ENCODE measurements at places on chromosomes 6 and 20.

- DNase-seq: no peak
Observed at GRCh38 chr20:55375920-55376319, 629.4 kb downstream of the CBLN4 start.

GRCh38 chr6:111995404-111995803, 58.5 kb upstream of the CCN6 start:
- no peak for DNase-seq

DNA sequence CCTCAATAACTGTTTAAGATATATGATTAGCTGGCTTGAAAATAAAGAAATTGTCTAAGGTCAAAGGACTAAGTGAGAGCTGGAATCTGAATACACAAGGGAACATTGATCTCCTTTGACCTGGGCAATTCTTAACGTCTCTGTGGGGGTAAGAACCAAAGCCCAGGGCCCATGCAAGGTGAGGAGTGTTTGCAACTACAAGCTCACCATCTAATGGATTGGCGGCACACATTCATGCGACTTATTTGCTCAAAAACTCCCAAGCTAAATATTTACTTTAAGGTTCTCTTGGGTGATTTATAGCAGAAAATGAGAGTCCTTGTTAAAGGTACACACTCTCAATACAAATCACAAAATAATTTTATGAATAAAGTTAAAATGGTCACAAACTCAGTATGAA, 392.0 kb upstream of the FLRT3 start:
- DNase-seq: no peak

GRCh38 chr6:109296971-109297372, 85.3 kb downstream of the CD164 start:
- no peak for DNase-seq

DNA sequence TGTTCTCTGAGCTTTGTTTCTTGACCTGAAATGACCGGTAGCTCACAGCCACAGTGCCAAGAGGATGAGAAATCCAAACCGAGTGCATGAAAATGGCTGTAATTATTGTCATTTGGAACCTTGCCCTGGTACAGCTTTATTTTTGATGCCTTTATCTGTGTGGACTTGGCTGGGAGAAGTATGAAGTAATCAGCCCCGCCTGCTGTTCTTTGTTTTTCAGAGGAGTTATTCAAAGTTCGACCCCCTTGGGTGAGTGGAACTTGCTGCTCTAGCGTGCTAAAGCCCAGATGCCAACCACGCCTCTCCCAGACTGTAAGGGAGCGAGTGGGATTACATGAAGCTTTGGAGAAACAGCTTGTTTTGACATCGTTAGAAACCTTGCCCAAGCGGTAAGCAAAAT, 48.3 kb downstream of the ECT2L start:
- no peak for DNase-seq

DNA sequence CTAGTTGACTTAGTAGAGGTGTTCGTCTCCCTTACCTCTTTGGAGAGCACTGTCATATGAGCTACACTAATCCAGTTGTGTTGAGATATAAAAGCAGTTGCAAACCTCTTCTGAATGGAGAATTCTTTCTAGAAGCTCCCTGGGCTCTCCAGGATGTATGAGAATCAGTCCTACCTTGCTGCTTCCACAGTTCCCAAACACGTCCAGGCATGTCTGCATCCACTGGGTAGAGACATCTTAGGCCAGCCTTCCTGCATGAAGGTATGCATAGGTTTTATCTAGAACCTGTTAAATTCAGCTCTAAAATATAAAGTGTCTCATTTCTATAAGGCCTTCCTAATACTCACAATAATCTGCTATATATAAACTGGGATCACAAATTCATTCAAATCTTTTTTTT, 297.7 kb downstream of the CDC5L start:
- no peak for DNase-seq

GRCh38 chr6:167044696-167045095, 45.5 kb downstream of the CEP43 start:
- no peak for DNase-seq

DNA sequence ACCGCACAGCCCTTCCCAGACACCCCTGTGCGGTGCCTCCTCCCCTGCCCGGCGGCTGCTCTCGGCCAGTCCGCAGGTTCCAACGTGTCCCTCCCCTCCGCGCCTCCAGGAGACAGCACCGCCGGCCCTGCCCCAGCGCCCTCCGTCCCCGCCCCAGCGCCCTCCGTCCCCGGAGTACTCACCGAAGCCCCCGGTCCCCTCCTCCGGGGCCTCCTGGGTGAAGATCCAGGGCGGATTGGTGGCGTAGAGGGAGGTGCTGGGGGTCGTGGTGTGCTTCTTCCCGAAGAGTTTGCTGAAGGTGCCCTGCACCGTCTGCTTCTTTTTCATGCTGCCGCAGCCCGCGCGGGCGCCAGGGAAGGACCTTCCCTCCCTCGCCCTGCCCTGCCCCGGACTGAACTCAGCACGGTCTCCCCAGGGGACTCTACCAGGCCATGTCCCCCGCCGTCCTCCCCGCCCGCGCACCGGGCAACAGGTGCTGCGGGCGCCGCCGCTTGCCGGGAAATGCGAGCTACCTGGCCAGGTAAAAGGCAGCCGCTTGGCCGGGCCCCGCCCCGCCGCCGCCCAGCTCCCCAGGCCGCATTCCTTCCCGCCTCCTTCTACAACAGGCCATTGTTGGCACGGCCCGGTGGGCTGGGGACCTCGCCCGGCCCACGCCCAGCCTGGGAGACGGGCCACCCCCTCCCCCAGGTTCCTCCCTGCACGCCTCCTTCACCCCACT, at the start of gene C6orf132:
C6orf132 (minus strand) TSS at position 503 of the 718 bp plus-strand sequence; CDS start at position 327, 176 bp downstream.
- DNase-seq: peak; percentile 2

DNA sequence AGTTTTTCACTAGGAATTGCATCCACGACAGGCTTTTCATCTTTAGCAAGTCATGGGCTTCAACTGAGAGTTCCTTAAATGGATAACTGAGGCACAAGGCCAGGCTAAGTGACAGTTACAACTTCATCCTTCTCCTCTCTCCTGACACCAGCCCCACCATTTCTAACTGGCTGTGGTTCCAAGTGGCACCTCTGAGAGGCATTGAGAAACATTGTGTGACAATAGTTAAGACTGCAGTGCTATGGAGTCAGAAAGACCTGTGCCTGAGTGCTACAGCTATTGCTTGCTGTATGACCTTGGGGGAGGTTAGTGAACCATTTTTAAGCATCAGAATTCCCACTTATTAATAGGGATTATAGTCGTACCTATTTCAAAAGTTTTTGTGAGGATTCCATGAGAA, 26.2 kb upstream of the MLIP start:
- DNase-seq: no peak

DNA sequence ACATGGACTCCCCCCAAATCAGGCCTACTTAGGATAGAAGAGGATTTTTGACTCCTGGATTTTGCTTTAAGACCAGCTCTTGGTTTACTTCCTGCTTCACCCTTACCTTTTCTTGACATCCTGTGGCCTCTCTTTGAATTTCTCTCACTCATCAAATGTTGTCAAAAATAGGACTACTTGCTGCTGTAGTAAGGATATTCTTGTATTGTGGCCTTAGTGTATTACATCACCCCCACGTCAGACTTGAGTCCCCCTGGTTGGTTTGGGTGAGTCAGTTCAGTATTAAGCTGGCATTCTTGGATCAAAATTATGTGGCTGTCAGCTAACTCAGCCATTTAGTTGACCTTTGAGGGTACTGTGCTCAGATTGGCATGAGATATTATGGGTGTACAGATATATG, 1.1 kb downstream of the TPX2 start:
- DNase-seq: no peak

DNA sequence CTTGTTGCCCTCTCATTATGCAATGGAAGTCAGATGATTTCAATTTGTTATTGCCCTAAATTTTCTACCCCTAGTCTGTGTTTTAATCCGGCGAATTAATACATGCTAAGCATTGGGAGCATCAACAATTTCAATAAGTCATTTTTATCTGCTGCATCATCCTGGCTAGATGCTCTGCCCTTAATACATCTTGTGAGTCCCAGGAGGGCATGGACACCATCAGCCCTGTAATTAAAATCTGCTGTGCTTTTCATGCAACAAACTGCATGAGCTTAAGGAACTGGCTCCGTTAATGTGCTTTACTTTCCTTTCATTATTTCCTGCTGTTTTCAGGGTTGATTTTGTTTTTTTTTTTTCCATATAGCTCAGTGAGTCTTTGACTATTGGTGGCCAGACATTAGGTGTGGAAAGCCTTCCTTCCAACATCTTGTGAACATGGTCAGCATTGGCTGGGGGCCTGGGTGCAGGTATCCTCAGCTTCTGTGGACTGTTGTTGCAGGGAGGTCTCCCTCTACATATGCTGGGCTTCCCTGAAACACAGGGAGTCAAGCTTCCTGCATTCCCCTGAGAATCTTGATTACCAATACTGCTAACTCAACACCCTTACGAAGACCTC, 8.5 kb upstream of the PBOV1 start:
- DNase-seq: no peak

- no peak for DNase-seq
Observed at GRCh38 chr20:20368418-20369249, 730 bp downstream of the INSM1 start.

DNA sequence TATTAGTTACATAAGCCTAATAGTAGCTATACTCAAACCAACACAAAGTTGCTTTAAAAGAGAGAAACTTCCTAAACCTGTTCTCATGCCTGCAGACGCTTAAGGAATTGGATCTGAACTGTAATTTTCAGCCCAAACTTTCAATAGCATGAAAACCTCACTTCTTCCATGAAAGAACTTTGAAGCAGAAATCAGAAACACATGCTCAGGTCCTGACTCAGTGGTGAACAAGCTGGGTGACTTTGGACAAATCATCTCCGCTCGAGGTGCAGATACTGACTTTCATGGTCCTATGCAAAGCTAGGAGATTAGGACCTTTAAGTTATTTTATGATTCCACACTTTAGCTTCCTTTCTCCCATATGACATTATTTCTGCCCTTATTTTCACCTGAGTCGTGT, 36.5 kb downstream of the NOX3 start:
- no peak for DNase-seq

GRCh38 chr20:51284176-51284575, 258.3 kb downstream of the NFATC2 start:
- no peak for DNase-seq

DNA sequence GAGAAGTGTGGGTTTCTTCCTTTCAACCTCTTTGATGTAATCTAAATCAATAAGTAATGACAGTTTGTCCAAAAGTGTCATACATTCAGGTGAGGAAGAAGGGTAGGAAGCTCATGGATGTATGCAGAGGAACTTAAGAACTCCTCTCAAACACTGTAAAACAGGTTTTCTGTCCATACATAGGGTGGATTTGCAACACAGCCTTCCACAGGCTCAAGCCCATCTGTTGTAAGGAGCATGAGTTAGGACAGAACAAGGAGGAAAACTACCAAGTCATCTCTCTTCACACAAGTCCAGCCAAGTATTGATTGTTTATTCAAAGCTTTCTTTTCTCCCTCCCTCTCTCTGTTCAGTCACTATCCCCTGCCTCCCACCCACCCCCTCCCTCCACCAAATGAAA, 49.0 kb upstream of the CDYL start:
- DNase-seq: no peak

DNA sequence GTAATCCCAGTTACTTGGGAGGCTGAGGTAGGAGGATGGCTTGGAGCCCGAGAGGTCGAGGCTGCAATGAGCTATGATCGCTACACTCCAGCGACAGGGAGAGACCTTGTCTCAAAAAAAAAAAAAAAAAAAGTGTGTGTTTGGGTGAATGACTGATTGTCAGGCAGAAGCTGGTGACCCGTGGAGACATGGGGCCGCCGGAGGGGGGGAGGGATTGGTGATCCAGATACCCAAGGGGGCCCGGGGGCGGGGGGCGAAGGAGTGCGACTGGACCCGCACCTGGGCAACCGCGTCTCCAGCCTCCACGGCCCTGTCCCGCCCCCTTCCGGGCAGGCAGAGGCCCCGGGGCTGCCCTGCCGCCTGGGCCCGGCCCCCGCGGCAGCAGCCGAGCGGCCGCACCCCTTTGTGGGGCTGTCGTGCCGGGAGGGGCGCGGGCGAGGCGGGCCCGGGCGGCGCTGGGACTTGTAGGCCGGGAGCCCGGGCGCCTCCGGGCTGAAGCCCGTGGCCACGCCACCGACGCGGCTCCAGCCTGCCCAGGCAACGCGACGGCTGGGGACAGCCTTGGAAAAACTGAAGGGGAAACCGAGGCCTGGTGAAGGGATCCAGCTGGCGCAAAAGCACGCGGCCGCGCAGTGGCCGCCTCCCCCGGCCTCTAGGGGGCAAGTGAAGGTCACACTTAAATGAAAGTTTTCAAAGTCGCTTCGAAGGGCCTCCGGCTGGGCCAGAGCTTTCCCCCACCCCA, 2.1 kb upstream of the RBM38 start:
- DNase-seq: no peak

DNA sequence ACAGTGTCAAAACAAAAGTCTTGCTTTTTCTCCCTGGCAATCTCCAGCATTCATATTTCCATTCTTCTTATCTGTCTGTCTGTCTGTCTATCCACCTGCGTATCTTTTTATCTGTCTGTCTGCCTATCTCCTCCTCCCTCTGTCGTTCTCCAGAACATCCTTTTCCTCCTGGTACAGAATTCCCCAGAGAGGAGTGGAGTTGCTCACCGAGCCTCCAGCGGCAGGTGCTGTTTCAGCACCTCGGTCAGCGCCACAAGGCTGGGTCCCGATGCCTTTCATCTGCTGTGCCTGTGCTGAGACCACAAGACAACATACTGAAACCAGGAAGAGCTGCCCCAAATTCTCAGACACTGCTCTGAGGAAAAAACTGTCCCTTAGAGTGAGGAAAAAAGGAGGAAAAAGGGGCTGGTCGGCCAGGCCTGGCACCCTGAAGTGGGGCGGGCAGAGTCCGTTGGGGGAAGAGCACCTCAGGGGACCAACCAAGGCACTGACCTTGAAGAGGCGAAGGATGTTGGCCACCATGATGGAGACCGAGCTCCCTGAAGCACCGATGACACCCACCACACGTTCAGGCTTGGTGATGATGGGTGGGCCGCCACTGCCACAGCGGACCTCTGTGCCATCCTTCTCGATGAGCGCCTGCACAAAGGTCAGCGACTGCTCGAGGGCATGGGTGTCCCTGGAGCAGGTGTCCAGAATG, 13.3 kb downstream of the GRM4 start:
- peak; percentile 36 for DNase-seq

- DNase-seq: no peak
Observed at GRCh38 chr20:48720256-48720985, 107.4 kb downstream of the PREX1 start.

- DNase-seq: no peak
Observed at GRCh38 chr20:61925555-61926252, 140.0 kb downstream of the TAF4 start.

GRCh38 chr20:9128568-9128967, 59.7 kb downstream of the PLCB4 start:
- DNase-seq: no peak

DNA sequence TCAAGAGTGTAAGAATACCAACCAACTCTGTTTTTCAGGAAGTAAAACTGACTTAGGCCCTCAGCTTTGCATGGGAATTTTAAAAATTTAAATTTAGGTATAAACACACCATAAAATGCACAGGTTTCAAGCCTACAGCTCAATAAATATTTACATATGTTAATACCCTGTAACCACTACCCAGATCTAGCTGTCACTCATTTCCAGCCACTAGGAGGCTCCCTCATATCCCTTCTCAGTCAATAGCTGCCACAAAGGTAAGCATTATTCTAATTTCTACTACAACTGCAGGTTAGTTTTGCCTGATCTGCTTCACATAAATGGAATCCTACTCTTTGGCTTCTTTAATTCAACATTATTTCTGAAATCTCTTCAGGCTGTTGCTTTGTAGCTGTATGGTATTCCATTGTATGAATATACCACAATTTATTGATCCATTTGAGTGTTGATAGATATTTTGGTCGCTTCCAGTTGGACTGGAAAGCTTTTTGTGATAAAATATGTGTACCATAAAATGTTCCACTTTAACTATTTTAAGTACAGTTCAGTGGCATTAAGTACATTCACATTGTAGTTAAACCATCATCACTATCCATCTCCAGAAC, 32.5 kb upstream of the MEI4 start:
- DNase-seq: no peak

- no peak for DNase-seq
Observed at GRCh38 chr6:111958534-111958933, 85.3 kb upstream of the FYN start.
